ENCODE measurements at places on chromosomes 4 and X. TPM values are rescaled to one million over a fixed set of nuclear protein-coding genes. Genes with fewer than 3 reads are reported as not detected.

Gene LEF1
- polyA plus RNA-seq = 0.81 TPM

Gene SPANXA1
- polyA plus RNA-seq = not detected

Gene NEUROG2
- not detected for polyA plus RNA-seq

Gene HNRNPD
- 143 TPM for polyA plus RNA-seq

Gene PPP4R3C
- polyA plus RNA-seq = not detected

Gene GC
- 2.8 TPM for polyA plus RNA-seq

Gene MAD2L1
- polyA plus RNA-seq = 5.4 TPM

DNA sequence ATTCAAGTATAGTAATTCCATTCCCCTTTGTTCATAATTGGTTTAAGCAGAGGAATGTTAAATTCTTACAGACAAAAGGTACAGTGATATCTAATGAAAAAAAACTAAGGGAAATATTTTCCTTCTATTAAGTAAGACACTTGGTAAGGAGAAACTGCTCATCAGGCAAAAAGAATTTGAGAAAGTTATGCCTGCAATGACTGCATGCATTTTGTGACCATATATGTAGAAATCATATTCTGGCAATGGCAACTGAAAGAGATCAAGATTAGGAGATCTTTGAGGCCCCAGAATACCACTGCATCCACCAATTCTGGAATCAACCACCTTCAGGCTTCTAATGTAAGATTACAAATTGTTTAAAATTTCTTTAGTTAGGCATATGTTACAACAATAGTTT is 364.8 kb downstream of the PCDH10 start:
- H3K27ac ChIP-seq = no peak overlapping the region
- no peak overlapping the region for H3K4me3 ChIP-seq
- no peaks in the 10 kb centered on the region for H3K36me3 ChIP-seq
- DNase-seq = no peak
- no peaks in the 10 kb centered on the region for H3K4me1 ChIP-seq
- no peaks in the 10 kb centered on the region for H3K27me3 ChIP-seq

- no peaks in the 10 kb centered on the region for H3K27me3 ChIP-seq
- H3K27ac ChIP-seq = no peak overlapping the region
- no peaks in the 10 kb centered on the region for H3K36me3 ChIP-seq
- H3K4me3 ChIP-seq = no peak overlapping the region
These were observed 6.2 kb downstream of the JCHAIN start for GRCh38 chr4:70660106-70660505.

GRCh38 chrX:134743091-134743490 is 84.8 kb upstream of the PLAC1 start:
- no peaks in the 10 kb centered on the region for H3K4me1 ChIP-seq
- no peaks in the 10 kb centered on the region for H3K36me3 ChIP-seq
- no peak overlapping the region for H3K4me3 ChIP-seq
- no peak overlapping the region for H3K27ac ChIP-seq

DNA sequence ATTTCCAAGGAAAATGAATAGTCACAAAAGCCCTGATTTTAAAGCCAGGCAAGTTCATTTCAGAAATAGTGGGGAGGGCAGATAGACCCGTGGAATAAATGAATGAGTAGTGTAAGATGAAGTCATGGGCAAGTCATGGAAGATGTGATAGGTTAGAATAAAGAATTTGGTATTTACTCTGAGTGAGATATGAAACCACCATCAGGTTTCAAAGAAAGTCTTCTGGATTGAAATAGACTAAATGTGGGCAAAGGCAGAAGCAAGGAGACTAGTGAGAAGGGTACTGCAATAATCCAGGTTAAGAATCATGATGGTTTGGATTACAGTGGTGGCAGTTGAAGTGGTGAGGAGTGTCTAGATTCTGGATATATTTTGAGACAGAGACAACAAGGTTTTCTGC is 218.5 kb upstream of the AFF2 start:
- H3K27me3 ChIP-seq = no peaks in the 10 kb centered on the region
- no peak overlapping the region for H3K4me3 ChIP-seq

GRCh38 chrX:103687073-103687695 is 685 bp upstream of the MORF4L2 start:
- peak overlapping the region; percentile 55 for H3K4me3 ChIP-seq
- no peaks in the 10 kb centered on the region for H3K36me3 ChIP-seq
- no peaks in the 10 kb centered on the region for H3K27me3 ChIP-seq
- H3K27ac ChIP-seq = peak overlapping the region; percentile 95

DNA sequence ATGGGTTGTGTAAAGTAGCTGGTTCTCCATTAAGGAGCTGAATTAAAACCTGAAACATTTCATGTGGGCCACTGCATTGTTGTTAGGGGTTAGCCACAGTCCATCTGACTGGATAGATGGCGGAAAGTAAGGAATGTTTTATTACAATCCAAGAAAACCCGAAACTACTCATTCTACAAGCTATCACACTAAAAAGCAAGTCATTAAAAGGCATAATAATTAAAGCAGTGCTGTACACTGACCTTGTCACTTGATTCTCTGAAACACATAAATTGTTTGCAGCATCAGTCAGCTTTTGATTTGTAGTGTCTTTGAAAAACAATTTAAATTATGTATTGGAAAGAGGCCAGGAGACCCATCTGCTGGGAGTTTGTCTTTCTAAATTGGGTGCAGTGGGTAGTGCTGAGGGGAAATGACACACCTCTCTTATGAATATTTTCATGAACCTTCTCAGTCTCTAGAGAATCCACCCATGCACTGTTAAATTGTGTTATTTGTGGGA is 75.7 kb upstream of the ANK2 start:
- no peaks in the 10 kb centered on the region for H3K4me1 ChIP-seq
- no peak overlapping the region for H3K27ac ChIP-seq
- no peak overlapping the region for H3K4me3 ChIP-seq
- DNase-seq = no peak

DNA sequence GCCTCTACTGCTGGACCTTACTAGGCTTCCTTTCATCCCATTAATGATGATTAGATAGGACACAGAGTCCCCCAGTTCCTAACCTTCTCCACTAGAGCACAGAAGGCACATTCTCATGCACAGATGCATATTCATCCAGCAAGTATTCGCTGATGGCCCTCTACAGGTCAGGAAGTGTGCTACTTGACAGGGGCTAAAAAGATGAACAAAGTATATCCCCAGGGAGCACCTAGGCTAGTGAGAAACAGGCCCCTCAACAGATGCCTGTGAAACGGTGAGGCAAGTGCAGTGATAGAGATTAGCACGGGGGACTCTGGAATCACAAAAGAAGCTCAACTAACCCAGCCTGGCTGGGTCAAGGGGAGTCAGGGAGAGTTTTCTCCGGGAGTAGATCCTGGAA is 95.8 kb downstream of the MGST2 start:
- H3K4me3 ChIP-seq = no peak overlapping the region
- DNase-seq = no peak
- H3K4me1 ChIP-seq = peaks cover 6% of the 10 kb centered on the region
- H3K36me3 ChIP-seq = no peaks in the 10 kb centered on the region
- H3K27me3 ChIP-seq = no peaks in the 10 kb centered on the region

Measured in stomach (tissue), 19 donors.